Uterus (tissue), 4 donors: ENCODE measurements at places on chromosomes 7 and 10. TPM values are rescaled to one million over a fixed set of nuclear protein-coding genes. Genes with fewer than 3 reads are reported as not detected.

Gene MKX
- total RNA-seq, result 5.1 TPM

Gene LIPM
- not detected for total RNA-seq

Gene CREB5
- 24.4 TPM for total RNA-seq

DNA sequence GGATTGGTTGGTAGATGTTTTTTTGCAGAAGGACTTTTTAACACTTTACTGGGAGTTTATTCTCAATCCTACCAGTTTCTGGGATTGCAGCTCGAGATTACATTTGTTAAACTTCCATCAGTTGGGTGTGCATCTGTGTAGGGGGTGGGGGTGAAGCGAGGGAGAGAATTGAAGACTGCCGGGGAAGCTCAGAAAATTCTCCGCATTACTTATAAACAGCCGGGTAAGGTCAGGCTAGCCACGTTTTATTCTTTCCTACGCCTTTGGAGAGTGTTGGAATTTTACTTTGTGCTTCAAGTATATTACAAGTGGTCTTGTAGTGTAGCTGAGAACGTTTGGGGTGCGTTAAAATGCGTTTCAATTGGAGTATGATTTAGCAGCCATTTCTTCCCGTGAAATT is 1.1 kb downstream of the PALS2 start:
- H3K27ac ChIP-seq, result no peak overlapping the region
- peak overlapping the region; percentile 45 for H3K4me3 ChIP-seq
- H3K27me3 ChIP-seq, result no peaks in the 10 kb centered on the region
- no peaks in the 10 kb centered on the region for H3K36me3 ChIP-seq

DNA sequence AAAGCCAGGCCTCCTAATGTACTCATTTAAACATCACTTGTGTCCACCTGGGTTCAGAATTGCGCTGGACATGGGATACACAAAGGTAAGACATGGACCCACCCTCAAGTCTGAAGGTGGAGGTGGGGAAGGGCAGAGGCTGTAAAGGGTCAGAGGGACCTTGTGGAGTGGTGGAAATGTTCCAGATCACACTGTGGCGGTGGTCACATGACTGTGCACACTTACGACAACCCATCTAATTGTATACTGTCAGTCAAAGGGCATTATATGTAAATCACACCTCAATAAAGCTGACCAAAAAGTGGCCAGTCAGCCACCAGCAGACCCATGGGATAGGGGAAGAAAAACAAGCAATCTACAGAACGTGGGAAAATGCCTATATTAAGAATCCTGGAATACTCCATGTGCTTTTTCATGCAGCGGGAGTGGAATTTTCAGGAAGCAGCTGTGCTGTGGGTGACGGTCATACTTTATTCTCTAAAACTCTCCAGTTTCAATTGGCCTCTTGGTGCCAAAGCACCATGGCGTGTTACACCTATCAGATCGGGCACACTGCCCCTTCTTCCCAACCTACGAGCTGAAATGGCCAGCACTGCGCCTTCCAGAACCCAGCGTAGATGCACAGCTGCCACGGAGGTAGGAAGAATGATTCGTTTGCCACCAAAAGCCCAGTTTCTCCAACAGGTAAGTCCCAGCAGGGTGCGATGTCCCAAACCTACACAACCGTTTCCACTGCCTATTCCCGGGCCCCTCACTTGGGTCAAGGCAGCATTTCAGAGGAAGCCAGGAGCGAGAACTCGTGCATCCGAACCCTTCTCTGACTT is 69.8 kb downstream of the PRKAG2 start:
- H3K4me3 ChIP-seq, result no peak overlapping the region
- H3K4me1 ChIP-seq, result no peaks in the 10 kb centered on the region
- H3K36me3 ChIP-seq, result no peaks in the 10 kb centered on the region
- no peak for DNase-seq

GRCh38 chr10:9137368-9137767 is 1082.9 kb downstream of the GATA3 start:
- no peak overlapping the region for H3K4me3 ChIP-seq
- H3K36me3 ChIP-seq, result no peaks in the 10 kb centered on the region
- no peaks in the 10 kb centered on the region for H3K4me1 ChIP-seq
- no peak for DNase-seq

DNA sequence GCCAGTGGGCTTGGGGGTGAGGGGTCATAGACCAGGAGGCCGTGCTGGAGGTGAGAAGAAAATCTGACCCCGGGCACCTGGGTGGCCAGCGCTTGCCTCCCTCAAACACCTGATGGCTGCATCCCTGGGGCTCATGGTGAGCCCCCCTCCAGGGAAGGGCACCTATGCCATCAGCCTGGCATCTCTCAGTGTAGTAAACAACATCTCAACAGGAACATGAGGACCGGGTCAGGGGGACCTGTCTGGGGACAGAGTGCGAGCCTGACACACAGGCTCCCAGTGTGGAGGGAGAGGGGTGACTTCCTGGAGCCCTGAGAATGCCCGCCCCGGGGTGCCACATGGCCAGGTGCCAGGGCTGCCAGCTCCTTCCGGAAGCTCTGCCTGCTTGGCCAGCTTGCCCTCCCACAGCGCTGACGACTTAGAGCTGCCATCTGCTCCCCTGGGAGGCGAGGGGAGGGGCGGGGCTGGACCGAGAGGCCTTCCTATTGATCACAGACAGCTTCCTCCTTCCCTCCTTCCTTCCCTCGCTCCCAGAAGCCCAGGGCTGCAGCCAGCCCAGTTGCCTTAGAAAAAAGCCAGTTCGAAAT is 12.3 kb downstream of the STX1A start:
- no peak overlapping the region for H3K4me3 ChIP-seq
- H3K27ac ChIP-seq, result no peak overlapping the region
- no peaks in the 10 kb centered on the region for H3K27me3 ChIP-seq
- no peak for DNase-seq
- no peaks in the 10 kb centered on the region for H3K36me3 ChIP-seq

GRCh38 chr10:98349508-98349922 is 65.5 kb downstream of the PYROXD2 start:
- no peaks in the 10 kb centered on the region for H3K36me3 ChIP-seq
- peak; percentile 82 for DNase-seq
- peak overlapping the region; percentile 46 for H3K27ac ChIP-seq

DNA sequence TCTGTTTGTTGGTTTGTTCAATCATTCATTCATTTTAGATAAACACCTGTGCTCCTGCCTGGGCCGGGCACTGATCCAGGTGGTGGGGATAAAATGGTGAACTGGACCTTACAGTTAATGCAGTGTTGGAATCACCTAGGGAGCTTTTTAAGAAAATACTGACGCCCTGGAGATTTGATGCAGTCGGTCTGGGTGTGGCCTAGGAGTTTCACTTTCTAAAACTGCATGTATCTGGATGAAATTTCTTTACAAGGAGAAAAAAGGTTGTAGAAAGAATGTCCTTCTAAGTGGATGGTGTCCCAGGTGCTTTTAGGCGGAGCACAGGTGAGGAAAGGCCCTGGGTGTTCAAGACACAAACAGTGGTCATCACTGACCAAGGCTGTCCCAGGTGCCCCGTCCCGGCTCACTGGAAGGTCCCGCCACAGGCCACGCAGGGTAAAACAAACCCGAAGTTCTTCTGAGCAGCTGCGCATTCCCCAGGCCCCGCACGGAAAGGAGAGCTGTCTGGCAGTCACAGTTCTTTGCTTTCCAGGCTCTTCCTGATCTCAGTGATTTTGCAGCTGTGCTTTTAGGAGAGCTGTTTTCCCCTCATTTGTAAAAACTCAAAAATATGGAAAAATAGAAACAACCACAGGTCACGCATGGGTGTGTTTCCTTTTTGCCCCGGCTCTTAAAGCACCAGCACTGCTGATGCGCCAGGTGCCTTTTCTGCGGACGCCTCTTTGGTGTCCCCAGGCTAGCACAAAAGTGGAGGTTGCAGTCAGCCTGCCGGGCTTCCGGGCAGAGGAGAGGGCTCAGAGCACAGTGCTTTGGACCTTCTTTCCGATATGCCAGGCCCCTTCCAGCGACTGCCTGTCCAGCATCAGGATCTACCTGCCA is 161.9 kb downstream of the GRK5 start:
- H3K27me3 ChIP-seq, result peaks cover 3% of the 10 kb centered on the region
- no peaks in the 10 kb centered on the region for H3K36me3 ChIP-seq
- H3K27ac ChIP-seq, result peak overlapping the region; percentile 68
- H3K4me1 ChIP-seq, result peaks cover 5% of the 10 kb centered on the region
- H3K4me3 ChIP-seq, result no peak overlapping the region

- H3K27me3 ChIP-seq, result no peaks in the 10 kb centered on the region
- no peak for DNase-seq
- no peak overlapping the region for H3K27ac ChIP-seq
- no peaks in the 10 kb centered on the region for H3K4me1 ChIP-seq
- no peaks in the 10 kb centered on the region for H3K36me3 ChIP-seq
Measured at GRCh38 chr7:96663457-96663856, 46.2 kb downstream of the SEM1 start.

DNA sequence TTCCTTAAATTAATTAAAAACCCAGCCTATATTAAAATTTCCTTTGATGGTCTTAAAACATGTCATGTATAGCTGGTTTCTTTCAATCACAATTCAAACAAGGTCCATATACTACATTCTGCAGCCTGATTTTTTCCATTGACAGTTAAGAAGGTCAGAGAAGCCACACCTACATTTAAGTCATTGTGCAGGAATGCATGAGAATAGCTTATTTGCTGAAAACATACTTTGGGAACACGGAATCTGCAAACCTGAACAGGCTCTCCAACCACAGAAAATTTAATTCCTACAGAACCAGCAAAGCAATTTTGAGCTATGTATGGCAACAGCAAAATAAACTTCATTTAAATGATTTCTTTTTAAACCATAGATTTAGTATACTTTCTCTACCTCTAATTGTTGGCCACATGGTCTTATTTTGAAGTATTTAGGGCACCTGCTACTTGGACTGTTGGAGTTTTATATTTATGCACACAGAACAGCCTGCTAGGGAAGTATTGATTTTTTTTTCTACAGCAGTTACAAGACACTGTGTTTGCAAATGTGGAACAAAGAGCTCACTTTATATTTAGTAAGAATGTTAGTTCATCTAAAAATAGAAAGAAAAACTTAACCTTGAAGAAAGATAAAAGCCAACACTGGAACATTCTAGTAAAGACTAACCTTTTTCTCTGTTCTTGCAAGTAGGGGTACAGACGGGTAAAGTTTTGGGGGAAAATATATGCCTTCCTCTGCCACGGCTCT is 240.9 kb upstream of the IMMP2L start:
- H3K27ac ChIP-seq, result no peak overlapping the region
- H3K4me3 ChIP-seq, result no peak overlapping the region
- DNase-seq, result no peak
- no peaks in the 10 kb centered on the region for H3K36me3 ChIP-seq
- H3K27me3 ChIP-seq, result no peaks in the 10 kb centered on the region

GRCh38 chr10:97096261-97097083 is 89.3 kb downstream of the SLIT1 start:
- no peaks in the 10 kb centered on the region for H3K4me1 ChIP-seq
- no peak overlapping the region for H3K4me3 ChIP-seq
- no peak overlapping the region for H3K27ac ChIP-seq
- no peaks in the 10 kb centered on the region for H3K36me3 ChIP-seq
